ENCODE measurements at places on chromosomes 7 and 10. TPM values are rescaled to one million over a fixed set of nuclear protein-coding genes. Genes with fewer than 3 reads are reported as not detected.

TMEM225B gene
- 1.6 TPM for total RNA-seq

ZNF727 gene
- 0.24 TPM for total RNA-seq

GRM3 gene
- not detected for total RNA-seq

ASB10 gene
- total RNA-seq, result not detected

Measured in hair follicle dermal papilla cell (primary cell).